Colonic mucosa (tissue), 4 donors: ENCODE measurements at places on chromosomes 6 and 20. TPM values are rescaled to one million over a fixed set of nuclear protein-coding genes. Genes with fewer than 3 reads are reported as not detected.

EYA2 gene
- 16.8 TPM for total RNA-seq

CTAGE9 gene
- total RNA-seq: not detected

CYP21A2 gene
- total RNA-seq: not detected

EYA4 gene
- total RNA-seq: 0.05 TPM

DNA sequence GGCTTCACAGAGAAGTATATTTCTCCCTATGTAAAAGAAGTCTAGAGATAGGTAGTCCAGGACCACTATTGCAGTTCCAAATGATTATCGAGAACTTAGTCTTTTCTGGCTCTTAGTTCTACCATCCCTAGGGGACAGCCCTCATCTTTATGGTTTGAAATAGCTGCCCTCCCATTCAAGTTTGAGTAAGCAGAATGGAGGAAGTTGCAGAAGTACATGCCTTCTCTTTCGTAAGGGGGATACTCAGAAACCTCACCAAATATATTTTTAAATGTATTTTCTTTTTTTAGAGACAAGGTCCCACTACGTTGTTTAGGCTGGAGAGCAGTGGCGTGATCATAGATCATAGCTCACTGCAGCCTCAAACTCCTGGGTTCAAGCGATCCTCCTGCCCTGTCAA, 236.8 kb upstream of the RREB1 start:
- H3K4me1 ChIP-seq: no peaks in the 10 kb centered on the region
- H3K27me3 ChIP-seq: no peaks in the 10 kb centered on the region

- DNase-seq: peak; percentile 30
- H3K4me1 ChIP-seq: no peaks in the 10 kb centered on the region
- H3K36me3 ChIP-seq: no peaks in the 10 kb centered on the region
Measured at GRCh38 chr20:38726804-38727606, 2.7 kb downstream of the SLC32A1 start.

MBOAT1 gene
- 54.1 TPM for total RNA-seq

DNA sequence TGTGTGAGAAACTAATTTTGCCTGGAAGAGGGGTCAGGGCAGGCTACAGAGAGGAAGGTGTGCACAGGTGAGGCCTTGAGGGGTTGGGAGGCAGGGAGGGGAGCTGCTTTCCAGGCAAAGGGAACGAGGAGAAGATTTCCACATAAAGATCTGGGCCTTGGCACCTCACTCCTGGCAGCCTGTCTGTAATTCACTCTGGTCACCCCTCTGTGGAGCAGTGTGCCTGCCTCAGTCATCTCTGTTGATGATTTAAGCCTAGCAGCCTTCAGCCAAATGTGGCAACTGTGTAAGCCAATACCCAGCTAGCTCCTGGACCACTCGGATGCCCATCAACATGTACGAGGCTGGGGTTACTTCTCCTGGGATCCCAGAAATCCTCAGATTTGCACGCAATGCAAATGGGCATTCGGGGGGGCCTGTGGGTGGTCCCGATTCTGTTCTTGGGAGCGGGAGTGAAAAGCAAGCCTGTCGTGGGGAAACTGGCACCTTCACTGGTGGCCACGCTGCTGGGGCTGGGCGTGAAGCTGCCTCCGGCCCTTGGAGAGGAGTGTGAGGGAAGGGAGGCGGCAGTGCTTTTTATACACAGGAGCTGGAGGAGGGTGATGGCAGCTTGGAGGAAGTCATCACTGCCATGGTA, 360.4 kb downstream of the ZFAND3 start:
- H3K4me3 ChIP-seq: no peak overlapping the region
- H3K27ac ChIP-seq: no peak overlapping the region
- H3K27me3 ChIP-seq: no peaks in the 10 kb centered on the region
- no peaks in the 10 kb centered on the region for H3K36me3 ChIP-seq
- no peak for DNase-seq

DNA sequence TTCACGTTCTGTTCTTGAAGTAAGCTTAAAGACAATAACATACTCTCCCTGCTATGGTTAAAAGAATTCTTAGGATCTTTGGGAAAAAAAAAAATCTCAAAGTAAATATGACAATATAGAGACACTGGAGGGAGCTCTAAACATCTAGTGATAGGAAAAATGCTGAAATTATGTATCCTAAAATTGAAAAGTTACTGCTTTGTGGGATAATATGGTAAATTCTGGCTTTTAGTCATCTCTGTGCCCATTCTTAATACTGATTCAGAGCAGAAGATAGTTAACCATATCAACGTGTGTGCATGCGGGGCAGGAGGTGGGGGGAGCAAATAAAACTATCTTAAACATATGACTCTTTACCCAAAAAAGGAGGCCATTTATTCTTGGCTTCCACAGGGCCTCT, 165.4 kb downstream of the GMPR start:
- no peaks in the 10 kb centered on the region for H3K27me3 ChIP-seq
- H3K4me3 ChIP-seq: no peak overlapping the region
- DNase-seq: no peak
- no peaks in the 10 kb centered on the region for H3K4me1 ChIP-seq
- no peak overlapping the region for H3K27ac ChIP-seq

GRCh38 chr20:62362991-62363919, 3.9 kb downstream of the LAMA5 start:
- no peak overlapping the region for H3K4me3 ChIP-seq
- no peak overlapping the region for H3K27ac ChIP-seq
- peaks cover 14% of the 10 kb centered on the region for H3K4me1 ChIP-seq
- peaks cover 16% of the 10 kb centered on the region for H3K27me3 ChIP-seq
- no peaks in the 10 kb centered on the region for H3K36me3 ChIP-seq
